Colonic mucosa (tissue), 4 donors: ENCODE measurements at places on chromosomes 13 and 19. TPM values are rescaled to one million over a fixed set of nuclear protein-coding genes. Genes with fewer than 3 reads are reported as not detected.

- DNase-seq = no peak
Observed at GRCh38 chr13:76350399-76350798, 535.8 kb downstream of the KCTD12 start.

- peak; percentile 97 for DNase-seq
Observed at GRCh38 chr19:46697204-46697960, 19.5 kb downstream of the PRKD2 start.

KCNJ14 gene
- 0.35 TPM for total RNA-seq

GRCh38 chr13:80533175-80533574 is 192.2 kb upstream of the SPRY2 start:
- DNase-seq = no peak

CACNG6 gene
- total RNA-seq = not detected

APLP1 gene
- total RNA-seq = 2.6 TPM

DNA sequence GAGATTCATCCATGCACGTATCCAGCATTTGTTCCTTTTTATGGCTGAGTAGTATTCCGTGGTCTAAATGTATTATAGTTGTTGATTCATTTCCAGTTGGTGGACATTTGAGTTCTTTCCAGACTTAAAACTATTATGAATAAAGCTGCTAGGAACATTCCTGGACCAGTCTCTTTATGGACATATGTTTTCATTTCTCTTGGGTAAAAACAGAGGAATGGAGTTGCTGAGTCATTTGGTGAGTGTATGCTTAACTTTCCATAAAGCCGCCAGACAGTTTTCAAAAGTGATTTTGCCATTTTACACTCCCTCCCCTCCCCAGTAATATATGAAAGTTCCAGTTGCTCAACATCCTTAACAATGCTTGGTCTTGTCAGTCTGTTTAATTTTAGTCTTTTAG is 116.4 kb downstream of the TSHZ3 start:
- DNase-seq = no peak

SOX1 gene
- total RNA-seq = not detected

DNA sequence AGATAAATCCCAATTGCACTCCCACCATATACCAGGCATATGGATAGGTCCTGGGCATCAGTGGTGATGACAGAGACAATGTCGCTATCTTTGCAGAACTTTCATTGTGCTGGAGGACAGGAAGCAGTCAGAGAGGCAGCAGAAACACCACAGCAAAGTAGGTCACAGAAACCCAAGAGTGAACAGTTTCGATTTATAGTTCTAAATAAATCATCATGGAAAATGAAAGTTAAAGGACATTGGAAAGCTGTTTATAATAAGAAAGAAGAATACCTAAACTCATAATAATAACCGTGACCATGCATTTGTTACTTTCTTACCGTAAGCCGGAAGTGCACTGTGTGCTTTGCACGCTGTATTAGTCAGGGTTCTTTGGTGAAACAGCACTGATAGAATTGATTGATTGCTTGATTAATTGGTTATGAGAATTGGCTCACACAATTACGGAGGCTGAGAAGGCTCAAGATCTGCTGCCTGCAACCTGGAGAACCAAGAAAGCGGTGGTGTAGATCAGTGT is 38.9 kb downstream of the ALOX5AP start:
- no peak for DNase-seq

DNA sequence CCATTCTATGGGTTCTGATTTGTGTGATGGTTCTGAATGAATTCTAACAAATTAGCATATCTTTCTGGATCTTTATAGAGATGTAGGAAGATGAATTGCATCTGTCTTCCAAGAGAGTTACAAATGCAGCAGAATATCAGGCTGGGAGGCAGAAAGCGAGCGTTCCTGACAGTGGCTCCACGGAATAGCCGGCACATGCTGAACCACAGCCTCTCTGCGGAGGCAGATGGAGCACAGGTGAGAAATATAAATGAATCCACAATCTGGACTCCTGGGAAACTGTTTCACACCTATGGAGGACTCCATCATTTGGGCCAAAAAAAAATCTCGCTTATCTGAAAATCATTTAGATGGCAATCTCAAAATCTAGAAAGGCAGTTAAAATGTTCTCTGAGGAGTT is 34.5 kb upstream of the WASF3 start:
- DNase-seq = no peak

DNA sequence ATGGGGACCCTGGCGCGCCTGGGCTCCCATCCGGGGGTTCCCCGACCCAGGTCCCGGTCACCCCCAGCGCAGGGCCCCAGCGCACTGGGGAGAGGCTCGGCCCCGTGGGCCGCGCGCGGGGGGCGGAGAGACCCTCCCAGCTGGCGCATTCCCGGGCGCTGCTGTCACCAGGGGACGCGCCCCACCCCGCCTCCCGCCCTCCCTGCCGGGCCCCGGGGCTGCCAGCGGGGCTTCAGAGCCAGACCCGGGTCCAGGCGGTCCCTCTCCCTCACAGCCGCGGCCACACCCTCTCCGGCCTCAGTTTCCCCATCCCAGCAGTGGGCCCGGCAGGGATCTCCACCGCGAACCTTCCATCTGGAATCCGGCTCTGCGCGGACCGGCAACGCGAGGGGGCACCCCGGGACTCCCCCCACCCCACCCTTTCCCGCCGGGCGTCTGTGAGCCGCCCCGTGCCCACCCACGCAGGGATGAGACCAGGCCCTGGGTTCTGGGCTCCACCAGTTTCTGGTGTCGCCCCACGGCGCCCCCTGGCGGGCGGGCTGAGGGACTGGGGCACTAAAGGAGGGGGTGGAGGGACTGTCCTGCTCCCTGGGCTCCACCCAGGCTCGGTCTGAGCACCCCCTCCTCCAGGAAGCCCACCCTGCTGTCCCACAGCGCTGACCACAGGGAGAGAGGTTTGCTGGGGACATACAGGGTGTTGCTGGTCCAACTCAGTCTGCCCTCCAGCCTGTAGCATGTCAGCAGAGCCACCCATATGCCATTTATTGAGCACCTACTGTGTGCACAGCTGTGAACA is 878 bp upstream of the ADAMTSL5 start:
- DNase-seq = peak; percentile 63

DNA sequence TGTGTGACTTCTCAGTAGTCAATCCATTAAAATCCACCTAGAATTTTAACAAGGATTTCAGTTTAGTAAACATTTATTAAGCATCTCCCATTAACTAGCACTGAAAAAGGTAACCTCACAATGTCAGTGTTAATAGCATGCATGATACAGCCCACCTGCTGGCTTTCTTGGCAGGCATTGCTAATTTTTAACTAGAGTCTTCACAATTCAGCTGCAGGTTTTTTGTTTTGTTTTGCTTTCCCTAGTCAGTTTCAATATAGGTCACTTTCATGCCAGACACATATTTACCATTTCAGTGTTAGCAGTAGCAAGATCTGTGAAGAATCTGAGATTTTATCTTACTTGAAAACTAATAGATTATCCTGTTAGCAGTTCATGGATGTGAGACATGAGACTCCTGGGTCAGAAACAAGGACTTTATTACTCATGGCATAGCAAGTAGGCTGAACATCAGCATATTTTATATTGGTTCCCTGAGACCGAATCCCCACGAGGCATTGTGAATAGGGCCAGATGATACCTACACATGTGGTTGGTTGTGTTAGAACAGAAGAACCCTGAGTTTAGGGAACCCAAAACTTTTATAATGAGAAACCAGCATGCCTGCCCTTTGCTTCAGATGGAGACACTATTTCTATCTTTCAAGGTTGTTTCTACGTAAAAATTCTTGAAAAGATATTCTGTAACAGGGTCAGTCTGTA is 198.0 kb upstream of the HTR2A start:
- DNase-seq = no peak

GRCh38 chr19:14381689-14382474 is 638 bp downstream of the ADGRE5 start:
- peak; percentile 85 for DNase-seq

GRIK5 gene
- total RNA-seq = 0.62 TPM

TUBA3C gene
- not detected for total RNA-seq

- DNase-seq = no peak
Observed at GRCh38 chr13:103961129-103961528, 894.9 kb upstream of the SLC10A2 start.

PHF11 gene
- 24.1 TPM for total RNA-seq

DNA sequence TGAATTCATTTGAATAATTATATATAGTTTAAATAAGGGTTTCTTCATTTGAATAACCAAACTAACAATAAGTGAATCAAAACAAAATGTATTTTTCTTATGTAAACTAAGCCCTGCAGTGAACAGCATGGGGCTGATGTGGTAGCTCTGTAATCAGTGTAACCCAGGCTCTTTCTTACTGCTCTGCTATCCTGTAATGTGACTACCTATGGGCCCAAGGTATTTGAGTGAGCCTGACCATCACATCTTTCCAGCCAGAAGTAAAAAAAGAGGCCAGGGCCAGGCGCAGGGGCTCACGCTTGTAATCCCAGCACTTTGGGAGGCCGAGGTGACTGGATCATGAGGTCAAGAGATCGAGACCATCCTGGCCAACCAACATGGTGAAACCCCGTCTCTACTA is 494.6 kb downstream of the DCT start:
- no peak for DNase-seq

DNA sequence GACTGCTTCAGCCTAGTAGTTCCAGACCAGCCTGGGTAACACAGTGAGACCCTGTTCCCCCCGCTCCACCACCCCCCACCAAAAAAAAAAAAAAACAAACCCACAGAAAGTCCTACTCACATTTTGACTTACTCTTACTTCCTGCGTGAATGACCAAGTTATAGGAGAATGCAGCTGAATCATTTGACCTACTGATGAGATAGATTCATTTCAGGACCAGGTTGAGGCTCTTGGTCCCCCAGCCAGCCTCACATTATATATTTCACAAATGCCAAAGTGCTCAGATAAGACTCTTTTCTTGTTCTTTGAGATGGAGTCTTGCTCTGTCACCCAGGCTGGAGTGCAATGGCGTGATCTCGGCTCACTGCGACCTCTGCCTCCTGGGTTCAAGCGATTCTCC is 70.2 kb downstream of the KLF5 start:
- peak; percentile 3 for DNase-seq

RNF225 gene
- not detected for total RNA-seq

DNA sequence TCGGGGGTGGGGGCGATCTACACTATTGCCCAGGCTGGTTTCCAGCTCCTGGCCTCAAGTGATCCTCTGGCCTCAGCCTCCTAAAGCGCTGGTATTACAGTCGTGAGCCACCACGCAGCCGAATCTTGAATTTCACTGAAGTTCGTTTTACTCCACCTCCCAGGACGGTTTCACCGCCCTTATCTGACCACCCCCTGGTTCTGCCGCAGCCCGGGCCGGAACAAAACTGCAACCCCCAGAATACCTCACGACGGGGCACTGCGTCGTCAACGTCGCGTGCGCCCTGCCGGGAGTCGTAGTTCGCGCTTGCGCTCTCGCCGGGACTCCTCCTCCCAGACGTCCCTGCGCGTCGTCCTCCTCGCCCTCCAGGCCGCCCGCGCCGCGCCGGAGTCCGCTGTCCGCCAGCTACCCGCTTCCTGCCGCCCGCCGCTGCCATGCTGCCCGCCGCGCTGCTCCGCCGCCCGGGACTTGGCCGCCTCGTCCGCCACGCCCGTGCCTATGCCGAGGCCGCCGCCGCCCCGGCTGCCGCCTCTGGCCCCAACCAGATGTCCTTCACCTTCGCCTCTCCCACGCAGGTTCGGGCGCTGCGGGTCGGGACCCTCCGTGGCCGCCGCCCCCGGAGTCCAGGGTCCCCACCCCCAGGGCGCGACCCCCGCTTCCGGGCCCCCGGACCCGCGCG is at the start of gene ATP5F1D:
Gene ATP5F1D, plus strand, starts transcription at position 335 of the 679 bp plus-strand sequence. Its CDS starts 100 bp downstream, at position 435.
- DNase-seq = peak; percentile 93

ZNF419 gene
- total RNA-seq = 4.4 TPM

DNA sequence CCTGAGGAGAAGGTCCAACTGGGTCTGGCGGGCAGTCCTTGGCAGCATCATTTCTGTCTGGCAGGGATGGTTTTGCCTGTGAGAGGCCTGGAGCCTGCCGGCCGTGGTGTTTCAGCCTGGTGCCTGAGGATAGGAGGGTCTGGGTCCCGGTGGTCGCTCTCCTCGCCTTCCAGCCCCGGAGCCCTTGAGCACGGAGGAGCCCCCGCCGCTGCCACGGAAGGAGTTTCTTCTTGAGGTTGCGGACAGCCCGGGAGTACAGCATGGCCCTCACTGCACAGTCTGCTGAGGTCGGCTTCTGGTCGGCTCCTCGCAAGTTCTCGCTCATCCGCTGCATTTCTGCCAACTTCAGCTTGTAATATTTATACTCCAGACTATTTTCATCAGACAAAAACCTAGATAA is 23.4 kb downstream of the SUGP2 start:
- DNase-seq = no peak

GRCh38 chr13:78700121-78700910 is 41.4 kb upstream of the OBI1 start:
- no peak for DNase-seq

GRCh38 chr19:44847144-44848035 is 1.3 kb downstream of the NECTIN2 start:
- peak; percentile 86 for DNase-seq

- no peak for DNase-seq
Observed at GRCh38 chr13:81916461-81916860, 1575.5 kb upstream of the SPRY2 start.

DNA sequence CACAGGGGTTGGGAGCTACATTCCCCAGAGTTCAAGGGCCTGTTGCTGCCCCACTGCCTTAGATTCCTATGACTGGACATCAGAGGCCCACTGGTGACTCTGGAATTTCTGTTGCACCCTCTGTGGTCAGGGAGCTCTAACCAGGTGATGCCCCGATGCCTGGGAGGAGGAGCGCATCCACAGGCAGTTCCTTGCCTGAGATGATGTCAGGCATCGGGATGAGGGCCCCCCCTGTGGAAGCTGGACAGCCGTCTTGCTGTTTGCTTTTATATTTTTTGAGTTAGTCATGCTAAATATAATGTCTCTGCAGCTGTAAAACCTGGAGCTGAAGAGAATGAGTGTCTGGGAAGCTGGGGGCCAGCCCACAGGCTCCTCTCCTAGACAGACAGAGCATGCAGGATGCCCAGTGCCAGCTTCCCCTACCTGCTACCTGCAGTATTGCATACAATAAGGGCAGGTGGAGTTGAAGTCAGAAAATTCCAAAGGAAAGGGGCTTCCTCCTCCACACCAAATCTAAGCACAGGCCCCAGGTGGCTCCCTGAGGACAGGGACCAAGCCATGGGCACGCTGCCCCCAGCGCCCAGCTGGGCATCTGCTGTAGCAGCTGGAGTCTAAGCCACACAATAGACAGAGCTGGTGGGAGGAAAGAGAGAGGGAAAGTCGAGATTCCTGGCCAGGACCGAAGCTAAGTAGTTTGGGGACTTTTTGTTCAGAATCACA is 16.2 kb downstream of the COL4A2 start:
- no peak for DNase-seq

DLL3 gene
- total RNA-seq = not detected

DNA sequence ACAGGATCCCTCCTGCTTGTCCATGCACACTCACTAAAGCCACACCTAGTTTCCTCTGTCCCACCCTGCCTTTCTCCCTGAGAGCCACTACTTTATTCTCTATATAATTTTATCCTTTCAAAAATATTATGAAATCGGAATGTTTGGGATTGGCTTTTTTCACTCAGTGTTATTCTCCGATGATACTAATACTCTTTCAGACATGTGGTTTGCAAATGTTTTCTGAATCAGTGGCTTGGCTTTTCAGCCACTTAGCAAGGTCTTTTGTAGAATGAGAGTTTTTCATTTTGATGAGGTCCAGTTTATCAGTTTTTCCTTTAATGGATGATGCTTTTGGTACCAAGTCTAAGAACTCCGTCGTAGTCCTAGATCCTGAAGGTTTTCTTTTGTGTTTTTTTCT is 11.6 kb downstream of the SPATA13 start:
- no peak for DNase-seq
